ENCODE measurements at places on chromosomes 1 and 21.

- no peak for DNase-seq
Measured at GRCh38 chr1:201344206-201345080, 33.0 kb downstream of the TNNT2 start.

DNA sequence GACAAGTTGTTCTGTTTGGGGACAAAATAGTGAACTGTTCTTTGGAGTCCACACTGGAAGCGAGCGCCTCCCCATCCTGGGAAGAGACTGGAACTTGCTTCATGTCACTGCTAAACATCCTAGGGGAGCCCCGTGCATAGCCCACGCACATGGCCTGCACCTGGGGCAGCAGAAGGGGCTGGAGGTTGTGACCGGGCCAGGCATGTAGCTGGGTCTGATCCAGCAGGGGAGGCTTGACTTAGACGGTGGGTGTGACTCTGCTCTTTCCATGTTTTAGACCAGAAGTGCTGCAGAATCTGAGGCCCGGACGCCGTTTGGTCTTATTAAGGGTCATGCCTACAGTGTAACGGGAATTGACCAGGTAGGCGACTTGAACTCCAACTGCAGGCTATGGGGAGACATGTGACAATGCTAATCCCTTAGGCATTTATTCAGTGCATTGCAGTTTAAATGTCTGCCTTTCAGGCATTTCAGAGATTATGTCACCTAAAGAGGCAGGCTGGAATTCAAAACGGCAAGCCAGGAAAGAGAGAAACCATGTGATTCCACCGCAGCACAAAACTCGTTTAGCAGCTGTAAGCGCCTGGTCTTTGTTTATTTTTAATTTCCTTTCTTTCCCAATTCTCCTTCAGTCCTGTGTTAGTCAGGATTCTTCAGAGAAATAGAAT, 21.8 kb downstream of the CAPN9 start:
- DNase-seq, result no peak

GRCh38 chr1:227622739-227623475, 59.6 kb downstream of the ZNF678 start:
- no peak for DNase-seq

DNA sequence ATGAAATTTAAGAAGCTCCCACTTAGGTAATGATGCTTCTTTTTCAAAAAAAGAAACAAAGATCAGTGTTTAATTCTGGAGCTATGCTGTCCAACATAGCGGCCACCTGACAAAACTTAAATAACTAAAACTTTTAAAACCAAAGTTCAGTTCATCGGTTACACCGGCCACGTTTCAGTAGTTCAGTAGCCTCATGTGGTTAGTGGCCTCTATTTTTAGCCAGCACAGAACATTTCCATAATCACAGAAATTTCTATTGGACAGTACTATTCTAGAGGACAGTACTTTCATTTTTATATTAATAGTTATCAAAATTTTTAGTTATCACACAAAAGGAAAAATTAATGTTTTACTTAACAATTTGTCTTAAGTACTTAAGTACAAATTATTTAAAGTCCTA, 141.0 kb downstream of the USP25 start:
- no peak for DNase-seq

Data from SJSA1 (cell line).